ENCODE measurements at places on chromosomes 4 and X.

DNA sequence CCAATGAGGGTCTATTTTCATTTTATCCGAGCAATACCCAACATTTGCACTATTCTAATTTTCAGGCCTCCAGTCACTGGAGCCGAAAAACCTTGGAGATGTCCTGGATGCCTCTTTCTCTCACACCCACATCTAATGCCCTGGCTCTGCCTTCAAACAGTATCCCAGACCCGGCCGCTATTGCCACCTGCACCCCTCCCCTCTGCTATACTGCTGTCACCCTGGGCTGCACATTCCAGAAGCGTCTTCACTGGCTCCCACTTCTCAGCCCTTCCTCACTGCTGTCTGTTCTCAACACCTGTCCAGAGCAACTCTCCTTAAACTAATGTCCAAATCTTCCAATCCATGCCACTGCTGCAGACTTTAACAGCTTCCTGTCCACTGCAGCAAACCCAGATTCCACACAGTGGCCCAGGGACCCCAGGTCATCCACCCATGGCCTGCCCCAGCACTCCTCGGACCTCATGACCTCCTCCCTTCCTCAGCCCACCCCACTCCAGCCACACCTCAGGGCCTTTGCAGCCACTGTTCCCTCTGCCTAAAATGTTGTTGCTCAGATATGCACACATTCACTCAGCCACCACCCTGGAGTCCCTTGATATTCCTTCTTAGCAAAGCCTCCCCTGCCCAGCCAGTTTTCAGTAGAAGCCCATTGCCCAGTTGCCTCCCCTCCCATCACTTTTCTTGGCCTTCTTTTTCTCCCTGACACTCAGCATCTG, 30.5 kb upstream of the PPP2R2C start:
- no peak for DNase-seq

DNA sequence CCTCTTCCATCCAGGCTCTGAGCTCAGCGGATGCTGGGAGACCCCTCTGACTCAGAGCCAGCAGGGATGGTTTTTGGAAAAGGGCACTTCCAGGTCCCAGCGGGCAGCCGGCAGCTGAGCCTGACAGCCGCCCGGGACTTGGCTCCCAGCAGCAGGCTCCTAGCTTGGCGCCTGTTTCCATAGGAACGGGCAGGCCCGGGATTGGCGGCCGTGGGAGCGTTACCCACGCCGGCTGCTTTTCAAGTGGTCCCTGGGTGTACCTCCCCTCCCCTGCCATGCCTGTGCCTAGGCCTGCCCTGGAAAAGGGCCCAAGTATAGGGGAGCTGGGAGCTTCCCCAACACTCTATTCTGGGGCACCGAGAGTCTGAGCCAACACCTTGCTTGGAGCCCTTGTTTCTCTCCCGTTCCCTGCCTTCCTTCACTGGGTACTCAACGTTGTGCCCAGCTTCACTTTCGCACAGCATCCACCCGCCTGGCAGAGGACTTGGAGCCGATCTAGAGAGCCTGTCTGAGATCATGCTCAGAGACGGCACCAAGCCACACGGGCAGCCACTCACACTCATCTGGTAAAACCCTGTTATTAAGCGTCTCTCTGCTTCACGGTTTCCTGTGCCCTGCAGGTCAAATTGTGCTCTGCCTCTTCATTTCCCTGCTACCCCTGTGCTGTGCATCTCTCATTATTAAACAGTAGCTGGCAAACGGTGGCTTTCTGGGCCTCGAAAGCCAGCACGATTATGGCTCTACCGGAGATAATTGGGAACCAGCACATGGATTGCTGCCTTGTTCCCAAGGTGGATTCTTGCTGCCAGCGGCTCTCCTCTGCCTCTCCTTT, 521.5 kb downstream of the BCOR start:
- no peak for DNase-seq

GRCh38 chr4:92970996-92971395, 667.2 kb downstream of the GRID2 start:
- DNase-seq, result no peak

GRCh38 chr4:90209922-90210321, 82.7 kb downstream of the CCSER1 start:
- DNase-seq, result peak; percentile 67

DNA sequence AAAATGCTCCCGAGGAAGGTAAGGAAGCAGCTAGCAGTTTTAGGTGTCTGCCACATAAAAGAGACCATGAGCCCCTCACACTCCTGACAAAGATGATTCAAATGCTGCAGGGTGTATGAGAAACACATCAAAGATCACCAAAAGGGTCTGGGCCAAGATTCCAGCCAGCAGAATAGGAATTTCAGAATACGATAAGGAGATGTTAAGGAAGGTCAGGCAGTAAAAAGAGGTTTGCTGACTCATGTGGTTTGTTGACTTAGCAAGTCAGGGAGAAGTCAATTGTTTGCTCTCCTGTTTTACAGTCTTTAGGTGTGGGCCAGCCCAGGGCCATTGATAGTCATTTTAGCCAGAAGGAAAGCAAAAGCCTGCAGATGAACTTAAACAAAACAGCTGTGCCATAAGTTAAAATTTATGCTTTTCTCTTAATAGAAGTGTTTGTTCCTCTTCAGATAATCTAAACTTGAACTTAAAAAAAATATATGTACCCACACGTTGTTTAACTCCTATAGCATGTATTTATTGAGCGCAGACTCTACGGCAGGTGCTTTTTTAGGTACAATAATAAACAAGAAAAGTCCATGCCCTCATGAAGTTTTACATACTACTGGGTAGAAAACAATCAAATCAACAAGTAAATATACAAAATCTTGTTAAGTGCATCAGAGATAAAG, 115.6 kb downstream of the CAMK2D start:
- peak; percentile 91 for DNase-seq

- no peak for DNase-seq
These were observed 200.6 kb upstream of the RBPJ start for GRCh38 chr4:26120098-26120825.

DNA sequence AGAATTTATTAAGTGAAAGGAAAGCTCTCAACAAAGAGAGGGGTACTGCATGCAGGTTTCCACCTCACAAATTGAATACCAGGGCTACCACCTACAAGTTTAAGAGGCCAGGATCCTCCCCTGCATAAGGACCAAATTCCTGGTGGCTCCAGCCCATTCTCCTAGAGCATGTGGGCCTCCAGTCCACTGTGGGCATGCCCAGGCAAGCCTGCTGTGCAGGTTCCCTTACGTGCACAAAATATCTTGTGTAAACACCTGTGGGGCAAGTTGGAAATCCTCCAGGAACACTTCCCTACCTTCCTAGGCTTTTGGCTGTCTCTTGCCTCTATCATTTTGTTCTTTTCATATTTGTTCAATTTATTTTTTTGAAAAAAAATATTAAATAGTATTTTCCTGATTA, 724.3 kb downstream of the ARAP2 start:
- DNase-seq, result no peak

GRCh38 chrX:154731881-154732280, 19.0 kb downstream of the GAB3 start:
- DNase-seq, result no peak

- DNase-seq, result no peak
These were observed 8.0 kb downstream of the IGFBP7 start for GRCh38 chr4:57102050-57102624.
